Uterus (tissue), 4 donors: ENCODE measurements at places on chromosomes 13 and 19.

DNA sequence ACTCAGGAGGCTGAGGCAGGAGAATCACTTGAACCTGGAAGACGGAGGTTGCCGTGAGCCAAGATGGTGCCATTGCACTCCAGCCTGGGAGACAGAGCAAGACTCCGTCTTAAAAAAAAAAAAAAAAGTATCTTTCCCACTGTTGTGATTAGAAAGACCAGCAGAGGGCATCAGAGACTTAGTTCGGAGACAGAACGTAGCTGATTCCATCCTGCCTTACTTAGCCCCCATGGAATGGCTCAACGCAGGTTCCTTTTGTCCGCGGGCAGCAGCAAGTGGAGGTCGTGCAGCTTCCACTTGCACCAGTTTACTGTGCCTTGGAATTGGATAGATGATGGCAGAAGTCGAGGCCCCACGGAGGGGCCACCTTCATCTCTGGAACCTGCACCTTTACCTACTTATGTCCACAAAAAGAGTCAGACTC is 8.1 kb downstream of the TIMM29 start:
- DNase-seq = no peak

GRCh38 chr13:23966691-23967615 is 69.7 kb upstream of the C1QTNF9B start:
- no peak for DNase-seq

GRCh38 chr13:54592201-54592600 is 1563.6 kb downstream of the OLFM4 start:
- DNase-seq = no peak

DNA sequence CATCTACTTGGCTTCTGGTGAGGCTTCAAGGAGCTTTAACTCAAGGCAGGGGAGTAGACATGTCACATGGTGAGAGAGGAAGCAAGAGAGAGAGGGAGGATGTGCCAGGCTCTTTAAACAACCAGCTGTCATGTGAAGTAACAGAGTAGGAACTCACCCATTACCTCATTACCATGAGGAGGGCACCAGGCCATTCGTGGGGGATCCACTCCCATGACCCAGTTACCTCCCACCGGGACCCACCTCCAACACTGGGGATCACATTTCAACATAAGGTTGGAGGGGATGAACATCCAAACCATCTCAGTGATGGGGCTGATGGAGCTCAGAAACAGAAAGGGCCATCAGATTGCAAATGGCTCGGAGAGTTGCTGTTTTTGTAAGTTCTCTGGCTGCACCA is 12.9 kb downstream of the VSTM2B start:
- peak; percentile 1 for DNase-seq

- no peak for DNase-seq
Observed at GRCh38 chr13:106107061-106107460, 428.4 kb downstream of the EFNB2 start.

DNA sequence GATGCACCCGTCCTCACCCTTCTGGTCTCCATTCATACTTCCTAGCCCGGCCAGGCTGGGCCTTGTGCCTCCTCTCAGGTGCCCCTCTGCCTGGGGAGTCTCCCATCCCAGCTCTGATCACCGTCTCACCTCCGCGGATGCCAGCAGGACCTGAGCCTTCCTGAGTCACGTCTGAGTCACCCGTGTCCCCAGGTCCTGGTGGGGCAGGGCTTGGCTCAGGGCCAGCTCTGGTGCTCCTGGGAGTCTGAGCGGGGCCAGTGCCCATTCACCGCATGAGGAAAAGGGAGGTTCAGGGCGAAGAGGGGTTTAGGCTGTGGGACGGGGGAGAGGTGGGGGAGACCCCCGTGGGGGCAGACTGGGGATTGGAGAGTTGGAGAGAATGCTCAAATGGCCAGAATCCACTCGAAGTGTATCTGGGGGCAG is 593 bp downstream of the ATP8B3 start:
- peak; percentile 73 for DNase-seq

DNA sequence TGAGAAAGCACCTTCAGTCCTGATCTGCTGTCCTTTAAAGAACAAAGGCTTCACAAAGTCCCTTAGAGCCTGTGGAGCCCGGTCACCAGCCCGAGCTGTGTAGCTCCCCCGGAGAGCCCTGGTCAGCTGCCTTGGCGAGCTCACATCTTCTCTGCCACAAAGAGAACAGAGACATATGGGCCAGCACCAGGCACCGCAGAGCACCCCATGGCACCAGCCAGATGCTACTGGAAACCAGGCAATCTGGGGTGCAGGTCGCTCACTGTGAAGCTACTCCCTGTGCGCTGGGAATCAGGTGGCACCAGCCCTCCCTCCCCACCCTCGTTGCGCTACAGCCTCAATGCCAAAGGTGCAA is 44.3 kb upstream of the F7 start:
- no peak for DNase-seq

DNA sequence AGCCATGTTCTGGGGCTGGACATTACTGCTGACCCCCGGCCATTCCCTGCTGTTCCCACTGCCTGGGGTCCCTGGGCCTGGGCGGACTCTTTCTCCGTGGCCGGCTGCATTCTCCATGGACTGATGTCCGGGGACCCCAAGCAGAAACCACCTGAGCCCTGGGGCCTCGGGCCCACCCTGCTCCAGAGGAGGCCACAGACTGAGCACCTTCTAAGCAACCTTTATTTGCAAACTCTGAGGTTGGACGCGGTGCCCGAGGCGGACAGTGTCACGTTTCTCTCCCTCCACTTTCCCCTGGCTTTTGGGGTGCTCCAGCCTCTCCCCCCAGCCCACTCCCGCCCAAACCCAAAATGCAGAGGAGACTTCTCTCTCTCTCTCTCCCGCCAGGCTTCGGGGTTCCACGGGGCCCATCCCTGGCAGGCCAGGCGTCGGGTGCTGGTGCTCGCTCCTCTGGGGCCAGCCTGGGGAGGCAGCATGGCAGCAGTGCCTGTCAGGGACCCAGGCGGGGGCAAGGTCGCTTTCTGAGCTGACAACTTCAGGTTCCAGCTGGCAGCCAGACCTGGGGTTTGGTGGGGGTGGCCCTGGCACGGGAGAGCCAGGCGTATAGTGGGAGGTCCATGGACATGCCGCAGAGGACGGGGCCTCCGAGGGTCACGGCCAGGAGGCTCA is 2.3 kb upstream of the C19orf25 start:
- no peak for DNase-seq

DNA sequence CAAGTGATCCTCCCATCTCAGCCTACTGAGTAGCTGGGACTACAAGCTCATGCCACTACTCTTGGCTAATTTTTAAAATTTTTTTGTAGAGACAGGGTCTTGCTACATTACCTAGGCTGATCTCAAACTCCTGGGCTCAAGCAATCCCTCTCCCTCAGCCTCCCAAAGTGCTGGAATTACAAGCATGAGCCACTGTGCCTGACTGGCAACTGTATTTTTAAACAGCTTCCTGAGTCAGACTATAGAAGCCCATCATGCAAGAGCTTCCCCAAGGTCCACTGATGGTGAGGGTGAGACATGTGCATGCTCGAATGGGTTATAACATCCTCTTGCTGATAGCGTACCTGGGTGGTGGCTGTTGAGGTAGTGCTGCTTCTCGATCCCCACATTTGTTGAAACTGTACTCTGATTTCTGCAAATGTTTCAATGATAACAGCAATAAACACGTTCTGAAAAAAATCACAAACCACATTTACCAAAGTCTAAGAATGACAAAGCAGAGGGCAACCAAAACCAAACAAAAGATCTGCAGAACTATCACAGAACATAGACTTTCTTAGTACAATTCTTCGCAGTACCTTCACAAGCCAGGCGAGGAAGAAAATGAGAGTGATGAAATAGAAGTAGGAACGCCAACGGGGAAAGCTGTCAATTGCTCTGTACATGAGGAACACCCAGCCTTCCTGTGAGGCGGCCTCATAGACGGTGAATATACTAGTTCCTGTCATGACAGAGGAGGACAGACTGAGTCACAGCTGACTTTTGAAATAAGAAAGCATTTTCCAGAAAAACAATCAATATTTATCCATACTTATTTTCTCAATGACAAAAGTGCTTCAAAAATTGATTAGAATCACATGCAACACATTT is 124.4 kb downstream of the NALCN start:
- no peak for DNase-seq

DNA sequence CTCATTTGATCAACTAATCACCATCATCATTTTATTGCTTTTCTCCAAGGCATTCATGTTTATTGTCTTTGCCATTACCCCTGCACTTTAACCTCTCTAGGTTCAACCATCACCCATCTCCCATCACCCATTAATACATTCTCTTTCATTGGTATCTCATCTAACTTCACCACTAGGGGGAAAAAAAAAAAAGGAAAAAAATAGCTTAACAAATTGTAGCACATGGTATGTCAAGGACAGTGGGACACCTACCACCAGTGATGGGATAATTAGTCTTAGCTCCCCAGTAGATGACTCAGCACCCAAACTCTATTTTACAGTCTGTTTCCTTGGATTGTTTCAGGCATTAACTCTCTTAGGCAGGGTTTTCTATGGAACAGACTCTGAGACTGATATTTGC is 1770.2 kb upstream of the MIR17HG start:
- DNase-seq = no peak

DNA sequence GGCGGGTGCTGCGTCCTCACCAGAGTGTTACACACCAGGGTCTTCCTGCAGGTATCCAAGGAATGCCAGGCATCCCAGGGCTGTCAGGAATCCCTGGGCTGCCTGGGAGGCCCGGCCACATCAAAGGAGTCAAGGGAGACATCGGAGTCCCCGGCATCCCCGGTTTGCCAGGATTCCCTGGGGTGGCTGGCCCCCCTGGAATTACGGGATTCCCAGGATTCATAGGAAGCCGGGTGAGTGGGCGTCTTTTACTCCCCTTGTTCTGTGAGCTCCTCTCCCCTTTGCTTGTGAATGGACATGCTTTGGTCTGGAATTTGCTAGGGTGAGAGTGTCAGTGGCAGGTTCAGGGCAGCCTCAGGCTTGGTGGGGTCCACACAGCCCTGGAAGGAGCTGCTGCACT is 75.9 kb downstream of the RAB20 start:
- DNase-seq = no peak

- DNase-seq = no peak
Observed at GRCh38 chr13:62131604-62132003, 716.0 kb upstream of the PCDH20 start.

DNA sequence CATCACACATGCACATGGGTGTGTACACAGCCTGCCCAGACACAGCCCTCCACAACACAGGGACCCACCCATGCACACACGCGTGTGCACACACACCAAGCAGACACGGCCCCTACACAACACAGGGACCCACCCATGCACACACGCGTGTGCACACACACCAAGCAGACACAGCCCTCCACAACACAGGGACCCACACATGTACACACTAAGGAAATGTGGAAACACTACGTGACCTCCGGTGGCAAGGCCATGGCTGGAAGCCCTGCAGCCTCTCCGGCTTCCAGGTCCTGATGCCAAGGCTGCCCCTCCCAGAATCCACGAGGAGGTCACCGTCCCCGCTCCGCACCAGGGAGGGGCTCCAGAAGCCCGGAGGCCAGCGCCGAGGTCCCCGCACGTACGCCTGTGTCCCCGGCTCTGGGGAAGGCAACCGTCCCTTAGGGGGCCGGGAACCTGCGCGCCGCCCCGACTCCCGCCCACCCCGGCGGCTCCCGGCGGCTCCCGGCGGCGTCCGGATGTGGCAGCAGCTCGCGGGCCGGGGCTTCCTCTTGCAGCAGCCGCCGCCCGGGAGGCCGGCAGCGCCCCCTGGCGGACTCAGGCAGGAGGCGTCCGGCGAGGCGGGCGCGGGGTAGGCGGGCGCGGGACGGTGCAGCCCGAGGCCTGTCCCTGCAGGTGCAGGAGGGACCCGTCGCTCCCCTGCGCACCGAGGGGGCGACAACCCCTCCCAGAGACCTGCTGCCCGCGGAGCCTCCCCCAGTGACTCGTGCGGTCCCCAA is 29.8 kb upstream of the GRTP1 start:
- DNase-seq = peak; percentile 71

DNA sequence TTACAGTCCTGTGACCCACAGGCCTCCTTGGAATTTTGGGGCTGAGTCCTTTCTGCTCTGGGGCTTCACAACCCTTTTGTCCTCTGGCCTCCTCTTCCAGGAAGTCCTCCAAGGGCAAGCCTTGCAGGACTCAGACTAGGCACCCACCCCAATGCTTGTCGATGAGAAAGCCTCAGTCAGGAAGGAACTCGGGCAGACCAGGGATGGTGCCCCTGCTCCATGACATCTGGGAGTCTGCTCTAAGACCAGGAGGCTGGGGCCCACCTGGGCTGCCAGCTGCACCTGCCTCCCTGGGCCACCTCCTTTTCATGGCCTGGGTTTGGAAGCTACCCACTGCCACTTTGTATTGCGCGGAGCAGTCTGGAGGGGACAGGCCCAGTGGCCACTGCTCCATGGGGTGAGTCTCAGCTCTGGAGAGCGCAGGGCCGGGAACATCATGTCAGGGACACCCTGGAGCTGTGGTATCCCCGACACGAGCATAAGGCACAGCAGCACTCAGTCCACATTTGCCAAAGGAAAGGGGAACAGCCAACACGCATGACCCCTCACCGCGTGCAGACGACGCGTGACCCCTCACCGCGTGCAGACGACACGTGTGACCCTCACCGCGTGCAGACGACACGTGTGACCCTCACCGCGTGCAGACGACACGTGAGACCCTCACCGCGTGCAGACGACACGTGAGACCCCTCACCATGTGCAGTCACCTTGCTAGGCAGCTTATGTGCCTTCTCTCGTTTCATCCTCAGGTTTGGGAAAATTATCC is 10.8 kb downstream of the C2CD4C start:
- no peak for DNase-seq

GRCh38 chr13:113448885-113449692 is 4.2 kb downstream of the ADPRHL1 start:
- peak; percentile 46 for DNase-seq

DNA sequence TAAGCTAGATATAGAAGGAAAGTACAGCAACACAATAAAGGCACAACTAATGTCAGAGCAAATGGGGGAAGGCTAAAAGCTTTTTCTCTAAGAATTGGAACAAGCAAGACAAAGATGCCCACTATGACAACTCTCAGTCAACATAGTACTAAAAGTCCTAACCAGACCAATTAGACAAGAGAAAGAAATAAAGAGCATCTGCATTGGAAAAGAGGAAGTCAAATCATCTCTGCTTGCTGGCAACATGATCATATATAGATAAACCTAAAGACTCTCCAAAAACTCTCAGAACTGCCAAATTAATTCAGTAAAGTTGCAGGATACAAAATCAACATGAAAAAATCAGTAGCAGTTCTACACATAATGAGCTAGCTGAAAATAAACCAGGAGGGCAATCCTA is 542.0 kb downstream of the DIAPH3 start:
- DNase-seq = no peak

DNA sequence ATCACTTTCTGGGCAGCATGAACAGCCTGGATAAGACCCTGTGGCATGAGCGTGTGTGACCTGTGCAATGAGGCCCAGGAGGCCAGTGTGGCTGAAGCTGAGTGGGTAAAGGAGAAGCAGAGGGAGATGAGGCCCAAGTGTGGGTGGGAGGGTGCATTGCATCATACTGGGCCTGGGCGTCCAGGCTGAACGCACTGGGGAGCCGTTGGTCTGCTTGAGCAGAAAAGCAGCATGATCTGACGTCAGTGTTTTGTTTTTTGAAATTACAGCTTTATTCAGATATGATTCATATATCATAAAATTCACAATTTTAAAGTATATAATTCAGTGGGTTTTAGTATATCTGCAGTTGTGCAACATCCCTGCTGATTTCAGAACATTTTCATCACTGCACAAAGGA is 409.7 kb downstream of the HS6ST3 start:
- no peak for DNase-seq
